ENCODE measurements at places on chromosomes 1 and 21.

DNA sequence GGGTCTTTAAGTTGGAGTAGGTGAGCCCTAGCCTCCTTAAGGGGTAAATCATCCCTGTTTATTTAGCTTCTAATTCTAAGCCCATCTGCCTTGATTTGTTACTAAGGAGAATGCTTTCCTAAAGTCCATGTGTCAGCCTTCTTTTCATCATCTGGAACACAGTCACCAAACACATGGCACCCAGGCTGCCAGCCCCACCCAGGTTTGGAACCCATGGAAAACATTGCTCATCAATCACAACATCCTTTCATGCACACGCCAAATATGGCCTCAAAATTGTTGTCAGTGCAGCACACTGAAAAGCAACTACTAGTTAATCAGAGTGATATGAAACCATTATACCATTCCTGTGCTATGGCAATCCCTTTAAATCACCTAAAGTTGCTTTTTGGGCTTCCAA is 386.7 kb upstream of the ESRRG start:
- DNase-seq: no peak

DNA sequence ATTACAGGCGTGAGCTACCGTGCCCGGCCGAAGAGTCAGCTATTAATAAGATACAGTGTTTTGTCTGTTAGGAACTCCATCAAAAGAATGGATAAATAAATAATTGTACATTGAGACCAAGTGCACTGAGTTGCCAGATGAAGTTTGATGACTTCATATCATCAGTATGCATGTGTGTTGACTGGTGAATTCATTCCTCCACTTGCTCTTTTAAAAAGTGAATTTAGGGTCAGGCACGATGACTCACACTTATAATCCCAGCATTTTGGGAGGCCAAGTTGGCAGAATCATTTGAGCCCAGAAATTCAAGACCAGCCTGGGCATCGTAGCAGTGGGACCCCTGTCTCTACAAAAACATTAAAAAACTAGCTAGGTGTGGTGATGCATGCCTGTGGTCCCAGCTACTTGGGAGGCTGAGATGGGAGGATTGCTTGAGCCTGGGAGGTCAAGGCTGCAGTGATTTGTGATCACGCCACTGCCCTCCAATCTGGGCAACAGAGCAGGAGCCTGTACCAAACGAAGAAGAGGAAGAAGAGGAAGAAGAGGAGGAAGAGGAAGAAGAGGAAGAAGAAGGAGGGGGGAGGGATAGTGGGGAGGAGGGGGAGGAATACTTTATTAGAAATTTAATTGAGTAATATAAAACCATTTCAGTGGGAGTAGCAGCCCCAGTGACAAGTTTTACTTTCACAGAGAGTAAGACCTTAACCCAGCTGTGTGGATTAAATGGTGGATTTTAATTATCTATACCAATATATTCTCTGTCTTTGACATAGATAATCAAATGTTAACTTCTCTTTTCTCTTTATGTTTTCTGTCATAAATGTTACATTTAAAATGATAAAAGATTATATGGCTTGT is 74.9 kb downstream of the CCDC18 start:
- peak; percentile 14 for DNase-seq

- no peak for DNase-seq
Measured at GRCh38 chr1:70902211-70902610, 145.4 kb downstream of the PTGER3 start.

DNA sequence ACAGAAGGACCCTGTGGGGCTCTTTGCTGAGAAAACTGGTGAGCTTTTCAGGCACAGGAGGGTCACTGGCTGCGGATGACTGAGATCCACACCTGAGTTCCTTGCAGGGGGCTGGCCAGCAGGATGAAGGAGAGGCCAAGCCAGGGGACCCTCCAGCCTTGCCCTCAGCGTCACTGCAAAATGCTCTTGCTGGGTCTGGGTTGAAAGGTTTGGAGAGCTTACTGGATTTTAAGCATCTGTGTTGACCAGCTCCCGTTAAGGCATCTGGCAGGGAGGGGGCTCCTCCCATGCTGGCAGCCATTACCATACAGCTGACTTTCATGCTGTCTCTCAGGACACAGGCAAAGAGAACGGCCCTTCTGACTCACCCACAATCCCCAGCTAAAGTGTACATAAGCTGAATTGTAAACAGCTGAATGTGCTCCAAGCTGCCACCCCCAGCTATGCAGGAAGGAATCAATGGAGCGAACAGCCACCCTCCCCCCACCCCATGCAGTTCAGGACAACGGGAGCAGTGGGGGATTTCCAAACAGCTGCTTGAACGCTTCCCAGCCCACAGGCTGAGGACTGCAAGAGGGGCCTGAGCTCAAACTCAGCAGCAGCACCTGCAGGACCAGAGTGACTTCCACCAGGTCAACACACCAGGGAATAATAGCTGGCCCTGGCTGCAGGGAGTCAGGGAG is 21.3 kb upstream of the A3GALT2 start:
- peak; percentile 93 for DNase-seq

- DNase-seq: no peak
Measured at GRCh38 chr1:87330057-87330884, 1.6 kb downstream of the LMO4 start.

DNA sequence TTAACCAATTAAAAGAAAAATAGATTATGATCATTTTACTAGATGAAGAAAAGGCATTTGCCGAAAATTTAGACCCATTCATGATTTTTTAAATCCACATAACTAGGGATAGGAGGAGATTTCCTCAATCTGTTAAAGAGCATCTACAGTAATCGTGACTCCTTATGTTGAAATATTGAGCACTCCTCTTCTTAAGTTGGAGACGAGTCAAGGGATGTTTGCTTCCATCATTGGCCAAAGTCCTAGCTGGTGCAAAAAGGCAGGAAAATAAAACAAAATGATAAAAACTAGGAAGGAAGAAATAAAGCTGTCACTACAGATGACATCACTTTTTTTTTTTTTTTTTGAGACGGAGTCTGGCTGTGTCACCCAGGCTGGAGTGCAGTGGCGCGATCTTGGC is 245.6 kb upstream of the KAZN start:
- DNase-seq: no peak

GRCh38 chr21:32611471-32611997 is 643 bp downstream of the CFAP298 start:
- no peak for DNase-seq

DNA sequence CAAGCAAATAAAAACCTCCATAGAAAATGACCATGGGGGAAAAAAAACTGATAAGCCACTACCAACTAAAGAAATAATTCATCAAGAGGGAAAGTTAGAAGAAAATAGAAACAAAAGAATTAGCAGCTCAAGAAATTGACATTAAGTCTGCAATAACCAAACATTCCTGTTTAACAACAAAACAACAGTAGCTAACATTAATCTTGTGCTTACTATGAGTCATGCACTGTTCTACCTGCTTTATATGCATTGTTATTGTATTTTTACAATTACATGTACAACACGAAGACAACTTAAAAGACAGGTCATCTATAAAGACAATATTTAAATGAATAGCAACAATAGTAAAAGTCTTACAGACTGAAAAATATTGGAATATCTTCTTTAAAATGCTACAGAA is 34.4 kb upstream of the LRRC7 start:
- DNase-seq: no peak

- no peak for DNase-seq
Measured at GRCh38 chr1:233704170-233704897, 90.4 kb downstream of the KCNK1 start.

DNA sequence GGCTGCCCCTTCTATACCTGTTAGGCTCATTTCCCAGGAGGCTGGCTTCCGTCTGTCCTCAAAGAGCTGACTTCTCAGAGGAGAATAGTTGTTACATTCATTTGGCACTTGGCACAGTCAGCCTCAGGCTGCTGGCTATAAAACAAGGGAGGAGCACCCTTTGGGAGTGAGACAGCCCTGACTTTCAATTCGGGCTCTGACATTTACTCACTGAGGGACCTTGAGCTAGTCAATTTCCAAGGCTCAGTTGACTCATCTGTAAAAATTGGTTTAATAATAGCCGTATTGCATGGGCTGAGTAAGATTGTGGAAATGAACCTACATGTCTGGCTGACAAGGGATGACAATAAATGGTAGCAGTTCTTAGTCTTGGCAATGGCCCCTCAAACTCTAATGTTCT is 13.7 kb downstream of the ALX3 start:
- DNase-seq: no peak

DNA sequence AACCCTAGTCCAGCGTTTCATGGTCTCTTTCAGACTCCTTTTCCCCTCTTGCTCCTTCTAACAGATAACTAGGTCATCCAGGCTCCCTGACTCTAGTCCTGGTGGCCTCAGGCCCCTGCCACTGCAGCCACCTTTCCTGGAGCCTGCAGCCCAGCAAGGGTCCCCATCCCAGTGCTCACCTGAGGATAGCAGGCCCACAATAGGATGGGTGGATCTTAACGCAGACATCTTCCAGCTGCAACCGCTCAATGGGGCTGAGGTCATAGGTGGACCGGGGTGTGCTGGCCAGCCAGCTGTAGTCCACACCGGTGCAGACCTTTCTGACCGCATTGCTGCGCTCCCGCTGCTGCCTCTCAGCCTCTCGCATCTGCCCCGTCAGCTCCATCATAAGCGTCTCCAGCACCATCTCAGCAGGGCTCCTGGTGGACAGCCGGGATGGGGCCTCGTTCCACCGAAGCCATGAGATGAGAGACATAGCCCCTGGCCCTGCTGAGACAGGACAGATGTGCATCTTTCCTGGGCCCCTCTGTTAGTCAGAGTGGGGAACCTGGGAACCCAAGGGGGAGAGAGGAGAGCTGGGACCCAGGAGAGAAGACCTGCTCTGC is 10.9 kb downstream of the RD3 start:
- no peak for DNase-seq

DNA sequence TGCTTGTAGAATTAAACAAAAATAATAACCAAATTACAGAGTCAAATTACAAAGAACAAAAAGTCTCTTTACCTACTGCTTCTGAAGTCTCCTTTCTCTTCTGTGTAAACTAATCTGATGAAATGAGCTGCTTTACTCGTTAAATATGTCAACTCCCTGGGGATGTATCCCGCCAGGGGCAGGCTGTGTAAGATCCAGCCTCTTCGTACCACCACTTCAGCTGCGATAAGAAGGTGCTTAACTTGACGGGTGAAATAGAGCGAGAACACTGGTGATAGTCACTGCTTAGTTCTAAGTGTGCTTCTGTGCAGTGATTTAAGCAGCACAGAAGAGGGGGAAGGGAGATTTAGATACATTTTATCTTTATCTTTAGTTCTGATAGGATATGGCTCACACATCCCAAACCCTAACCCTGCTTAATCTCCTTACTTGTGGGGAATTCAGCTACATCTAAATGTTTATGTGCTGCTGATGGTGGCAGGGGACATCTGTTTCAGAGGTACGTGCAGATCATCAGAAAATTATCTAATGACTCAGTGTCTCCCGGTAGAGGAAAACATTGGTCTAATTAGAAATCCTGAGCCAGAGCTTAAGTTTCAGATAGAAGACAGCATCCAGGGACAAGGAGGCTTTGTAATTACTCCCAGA is 46.0 kb downstream of the RHOU start:
- no peak for DNase-seq

GRCh38 chr21:44709426-44710293 is 1.7 kb downstream of the TSPEAR start:
- DNase-seq: no peak

- DNase-seq: no peak
Measured at GRCh38 chr1:8910914-8911313, 32.4 kb upstream of the ENO1 start.

GRCh38 chr1:159921251-159921650 is 4.1 kb downstream of the TAGLN2 start:
- no peak for DNase-seq

DNA sequence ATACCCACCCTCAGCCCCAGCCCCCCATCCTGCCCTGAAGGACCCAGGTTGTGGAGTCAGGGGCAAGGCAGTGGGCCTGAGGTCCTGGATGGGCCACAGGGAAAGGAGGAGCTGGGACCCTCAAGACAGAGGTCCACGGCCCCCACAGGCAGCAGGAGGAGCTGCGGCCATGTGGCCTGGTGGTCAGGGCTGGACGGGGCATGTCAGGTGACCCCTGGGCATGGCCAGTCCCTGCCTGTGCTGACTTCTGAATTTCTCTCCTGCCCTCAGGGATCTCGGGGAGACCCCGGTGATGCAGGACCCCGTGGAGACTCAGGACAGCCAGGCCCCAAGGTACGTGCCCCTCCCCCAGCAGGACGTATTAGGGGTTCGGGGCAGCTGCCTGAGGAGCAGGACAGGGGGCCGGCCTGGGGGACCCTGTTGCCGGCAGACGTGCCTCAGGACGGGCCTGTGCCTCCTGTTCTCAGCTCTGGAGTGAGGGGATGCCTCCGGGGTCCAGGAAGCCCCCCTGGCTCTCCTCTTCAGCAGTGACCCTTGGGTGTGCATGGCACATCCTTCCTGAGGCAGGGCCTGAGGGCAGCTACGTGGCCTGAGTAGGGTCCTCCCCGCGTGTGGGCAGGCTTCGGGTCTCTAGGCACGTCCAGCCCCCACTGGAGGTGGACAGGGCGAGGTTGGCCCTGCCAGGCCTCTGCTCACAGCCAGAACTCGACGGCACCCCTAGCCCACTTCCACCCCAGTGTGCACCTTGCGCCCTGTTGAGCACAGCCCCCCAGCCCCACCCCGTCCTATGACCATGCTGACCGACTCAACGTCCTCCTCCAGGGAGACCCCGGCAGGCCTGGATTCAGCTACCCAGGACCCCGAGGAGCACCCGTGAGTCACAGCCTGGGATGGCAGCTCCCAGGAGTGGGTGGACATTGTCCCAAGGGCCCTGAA is 23.6 kb downstream of the COL6A2 start:
- no peak for DNase-seq

DNA sequence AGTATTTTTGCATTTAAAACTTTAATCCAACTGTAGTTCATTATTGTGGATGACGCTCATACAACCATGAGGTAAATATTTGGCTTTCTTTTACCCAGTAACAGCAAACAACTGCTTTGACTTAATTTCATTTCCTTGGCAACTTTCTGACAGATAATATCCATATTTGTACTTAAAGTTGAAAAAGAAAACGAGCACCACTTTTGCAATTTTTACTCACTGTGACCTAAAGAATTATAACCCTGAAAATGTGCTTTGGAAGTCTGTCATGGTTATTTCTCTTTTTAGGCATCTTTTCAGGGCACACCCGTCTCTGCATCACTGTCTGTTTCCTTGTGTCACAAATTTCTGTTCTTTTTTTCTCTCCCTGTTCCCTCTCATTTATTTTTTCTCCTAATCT is 918 bp upstream of the CD2 start:
- no peak for DNase-seq

GRCh38 chr1:62588000-62588399 is 9.3 kb upstream of the ANGPTL3 start:
- DNase-seq: no peak

DNA sequence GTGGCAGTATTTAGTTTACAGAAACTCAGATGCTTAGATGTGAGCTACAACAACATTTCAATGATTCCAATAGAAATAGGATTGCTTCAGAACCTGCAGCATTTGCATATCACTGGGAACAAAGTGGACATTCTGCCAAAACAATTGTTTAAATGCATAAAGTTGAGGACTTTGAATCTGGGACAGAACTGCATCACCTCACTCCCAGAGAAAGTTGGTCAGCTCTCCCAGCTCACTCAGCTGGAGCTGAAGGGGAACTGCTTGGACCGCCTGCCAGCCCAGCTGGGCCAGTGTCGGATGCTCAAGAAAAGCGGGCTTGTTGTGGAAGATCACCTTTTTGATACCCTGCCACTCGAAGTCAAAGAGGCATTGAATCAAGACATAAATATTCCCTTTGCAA is 59.7 kb upstream of the ZNF326 start:
- DNase-seq: no peak

- DNase-seq: no peak
Measured at GRCh38 chr1:173255214-173255813, 48.2 kb upstream of the TNFSF4 start.

- no peak for DNase-seq
Measured at GRCh38 chr21:32966120-32966519, 59.6 kb upstream of the OLIG2 start.

Data from AG09319 (cell line).